ENCODE measurements at places on chromosomes 3 and 15.

DNA sequence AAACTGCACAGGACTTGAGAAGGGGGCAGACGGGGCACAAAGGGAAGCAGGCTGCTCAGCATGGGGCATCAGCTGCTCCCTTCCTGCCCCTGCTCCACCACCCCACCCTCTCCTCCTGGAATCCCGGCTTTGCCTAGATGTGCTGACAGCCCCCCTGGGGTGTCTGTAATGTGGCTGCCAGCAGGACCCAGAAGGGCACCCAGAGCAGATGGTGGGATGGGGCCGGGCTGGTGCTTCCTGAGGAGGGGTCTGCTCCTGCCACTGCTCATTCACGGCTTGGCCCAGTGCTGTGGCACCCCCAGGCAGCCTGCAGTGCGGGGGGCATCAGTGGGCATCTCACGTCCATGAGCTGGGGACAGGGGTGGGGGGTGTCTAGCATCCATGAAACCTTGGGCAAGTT lies 10.2 kb downstream of the H1-8 start:
- DNase-seq = no peak

DNA sequence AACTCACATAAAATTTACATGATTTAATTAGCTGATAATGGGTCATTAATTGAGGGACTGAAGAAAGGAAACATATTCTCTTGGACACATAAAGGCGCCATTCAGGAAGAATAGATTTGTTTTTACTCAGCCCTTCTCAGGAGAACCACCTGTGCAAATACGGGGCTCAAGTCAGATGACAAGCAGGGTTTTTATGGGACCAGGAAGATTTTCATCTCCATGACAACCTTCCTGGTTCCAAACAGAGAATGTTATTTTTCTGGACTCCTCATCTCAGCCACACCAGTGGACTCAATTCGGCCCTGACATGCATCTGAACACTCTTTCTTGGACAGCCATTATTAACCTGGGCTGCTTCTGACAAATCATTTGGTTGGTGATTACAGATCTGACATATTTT lies 120.5 kb downstream of the PDZRN3 start:
- no peak for DNase-seq

GRCh38 chr3:159763011-159763601 lies 225.5 kb upstream of the IL12A start:
- no peak for DNase-seq

- DNase-seq = no peak
Observed at GRCh38 chr3:56443372-56443771, 24.9 kb downstream of the ERC2 start.

DNA sequence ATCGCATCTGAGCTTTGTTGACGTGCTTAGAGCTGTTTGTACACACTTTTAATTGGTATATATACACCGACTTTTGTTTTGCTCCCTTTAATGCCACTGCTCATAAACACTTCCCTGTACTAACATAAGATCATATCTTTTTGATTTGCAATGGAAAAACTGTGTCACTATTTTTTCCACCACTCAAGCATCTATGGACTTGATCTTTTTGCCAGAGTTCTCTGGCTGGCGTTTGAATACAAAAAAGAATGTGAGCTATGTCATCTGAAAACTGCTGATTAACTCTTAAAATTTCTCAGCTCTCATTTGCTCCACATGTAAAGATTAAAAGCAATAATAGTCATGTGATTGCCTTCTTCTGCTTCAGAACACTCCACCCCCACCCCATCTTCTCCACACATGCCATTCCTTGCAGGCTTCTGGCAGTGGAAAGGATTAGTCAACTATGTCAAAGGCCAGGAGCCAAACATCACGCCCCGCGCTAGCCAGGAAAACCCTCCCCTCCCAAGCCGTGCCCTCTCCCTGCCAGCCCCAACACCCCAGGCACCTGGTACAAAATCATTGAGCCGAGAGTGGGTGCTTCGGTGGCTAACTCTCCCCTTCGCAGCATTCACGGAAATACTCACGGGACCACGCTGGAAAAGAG lies 123.4 kb upstream of the MEF2A start:
- no peak for DNase-seq

- DNase-seq = no peak
Observed at GRCh38 chr15:74405823-74406222, 27.9 kb downstream of the SEMA7A start.

- no peak for DNase-seq
Observed at GRCh38 chr15:85766001-85766831, 28.5 kb downstream of the KLHL25 start.

- DNase-seq = no peak
Observed at GRCh38 chr3:197505796-197506548, 49.8 kb downstream of the BDH1 start.

GRCh38 chr3:73624017-73624820 lies 522 bp downstream of the PDZRN3 start:
- no peak for DNase-seq

- DNase-seq = no peak
Observed at GRCh38 chr3:134904241-134904771, 109.2 kb downstream of the EPHB1 start.

- no peak for DNase-seq
Observed at GRCh38 chr15:62342959-62343358, 177.9 kb upstream of the C2CD4B start.

DNA sequence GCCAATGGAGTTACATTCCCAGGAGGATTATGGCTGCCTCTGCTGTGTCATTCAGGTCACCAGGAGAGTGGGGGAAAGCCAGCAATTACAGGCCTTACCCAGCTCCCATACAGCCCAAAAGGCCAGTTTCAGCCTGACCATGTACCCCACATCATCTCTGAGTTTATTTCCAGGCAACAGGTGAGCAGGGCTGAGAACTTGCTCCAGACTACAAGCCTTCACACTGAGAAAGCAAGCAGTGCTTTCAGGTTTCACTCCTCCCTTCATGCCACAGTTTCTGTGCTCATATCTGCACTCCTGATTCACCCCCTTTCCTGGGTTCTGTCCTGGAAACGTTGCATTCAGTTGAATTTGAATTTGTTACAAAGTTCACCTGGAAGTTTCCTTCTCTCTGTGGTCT lies 68.1 kb upstream of the ABI3BP start:
- DNase-seq = no peak

DNA sequence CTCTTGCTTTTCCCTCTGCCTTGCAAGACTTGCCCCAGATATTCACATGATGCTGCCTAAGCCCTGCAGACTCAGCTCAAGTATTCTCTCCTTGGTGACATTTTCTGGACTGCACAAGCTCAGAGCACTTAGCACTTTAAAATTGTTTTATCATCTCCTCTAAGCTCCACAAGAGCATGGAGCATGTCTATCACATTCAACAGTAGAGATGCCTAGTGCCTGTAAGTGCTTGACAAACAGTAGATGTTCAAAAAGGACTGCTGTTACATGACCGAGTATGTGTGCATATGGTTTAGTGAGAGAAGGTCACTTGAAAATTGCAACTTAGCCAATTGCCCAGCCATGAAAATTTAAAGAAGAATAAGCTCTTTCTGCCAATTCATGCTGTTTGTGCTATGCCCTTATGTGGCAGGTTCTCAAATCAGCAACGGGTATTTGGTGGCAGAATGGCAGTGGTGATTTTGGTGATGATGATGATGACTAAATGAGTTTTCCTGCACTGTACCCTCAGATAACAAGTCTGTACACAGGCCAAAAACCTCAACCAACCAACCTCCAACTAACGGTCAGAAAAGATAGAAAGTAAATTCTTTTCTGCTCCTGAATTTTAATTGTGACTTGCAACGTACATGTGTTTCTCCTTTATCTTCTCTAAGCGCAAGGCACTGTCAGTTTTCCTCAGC lies 647.2 kb upstream of the UBE2E2 start:
- no peak for DNase-seq

- DNase-seq = no peak
Observed at GRCh38 chr3:153897025-153897723, 224.0 kb upstream of the ARHGEF26 start.

DNA sequence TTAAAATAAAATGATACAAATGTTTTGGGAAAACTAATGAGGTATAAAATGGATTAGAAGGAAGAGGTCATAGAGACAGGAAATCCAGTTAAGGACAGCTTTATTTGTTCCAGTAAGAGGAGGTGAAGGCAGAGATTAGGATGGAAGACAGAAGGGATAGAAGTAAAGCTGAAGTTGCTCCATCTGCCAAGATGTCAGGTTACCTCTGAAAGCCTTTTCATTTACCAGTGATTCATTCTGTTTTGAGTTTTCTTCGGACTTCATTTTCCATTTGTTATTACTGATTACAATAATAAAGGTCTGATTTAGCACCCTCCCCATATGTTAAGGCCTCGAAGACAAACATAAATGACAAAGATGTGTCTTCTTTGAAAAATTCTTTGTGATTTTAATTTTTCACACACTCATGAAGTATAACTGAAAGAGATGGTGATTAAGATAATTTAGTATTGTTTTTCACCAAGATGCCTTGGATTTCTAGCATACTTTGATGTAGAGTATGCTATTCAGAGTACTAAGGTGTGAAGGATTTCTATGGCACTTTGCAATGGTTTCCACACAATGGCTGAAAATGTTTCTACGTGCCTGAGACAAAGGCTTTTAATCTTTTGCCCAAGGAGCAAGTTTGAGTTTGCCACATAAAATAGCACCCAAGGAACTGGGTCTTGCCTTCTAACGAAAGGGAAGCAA lies 75.4 kb upstream of the PLAAT1 start:
- DNase-seq = no peak

GRCh38 chr3:85476891-85477495 lies 518.2 kb downstream of the CADM2 start:
- DNase-seq = no peak

GRCh38 chr3:46566040-46566641 lies at the start of gene LRRC2:
Gene LRRC2, minus strand, starts transcription at chr3:46566302. Its CDS starts 14,711 bp downstream, at chr3:46551591.
- no peak for DNase-seq

- no peak for DNase-seq
Observed at GRCh38 chr15:47484059-47484458, 233.2 kb upstream of the SEMA6D start.

GRCh38 chr15:63514531-63514943 lies 10.1 kb downstream of the USP3 start:
- no peak for DNase-seq

- DNase-seq = no peak
Observed at GRCh38 chr15:64685230-64685888, 90.0 kb downstream of the RBPMS2 start.

GRCh38 chr3:38805004-38805403 lies 11.0 kb downstream of the SCN10A start:
- DNase-seq = no peak

GRCh38 chr3:11539677-11540076 lies 104.0 kb downstream of the VGLL4 start:
- DNase-seq = no peak

DNA sequence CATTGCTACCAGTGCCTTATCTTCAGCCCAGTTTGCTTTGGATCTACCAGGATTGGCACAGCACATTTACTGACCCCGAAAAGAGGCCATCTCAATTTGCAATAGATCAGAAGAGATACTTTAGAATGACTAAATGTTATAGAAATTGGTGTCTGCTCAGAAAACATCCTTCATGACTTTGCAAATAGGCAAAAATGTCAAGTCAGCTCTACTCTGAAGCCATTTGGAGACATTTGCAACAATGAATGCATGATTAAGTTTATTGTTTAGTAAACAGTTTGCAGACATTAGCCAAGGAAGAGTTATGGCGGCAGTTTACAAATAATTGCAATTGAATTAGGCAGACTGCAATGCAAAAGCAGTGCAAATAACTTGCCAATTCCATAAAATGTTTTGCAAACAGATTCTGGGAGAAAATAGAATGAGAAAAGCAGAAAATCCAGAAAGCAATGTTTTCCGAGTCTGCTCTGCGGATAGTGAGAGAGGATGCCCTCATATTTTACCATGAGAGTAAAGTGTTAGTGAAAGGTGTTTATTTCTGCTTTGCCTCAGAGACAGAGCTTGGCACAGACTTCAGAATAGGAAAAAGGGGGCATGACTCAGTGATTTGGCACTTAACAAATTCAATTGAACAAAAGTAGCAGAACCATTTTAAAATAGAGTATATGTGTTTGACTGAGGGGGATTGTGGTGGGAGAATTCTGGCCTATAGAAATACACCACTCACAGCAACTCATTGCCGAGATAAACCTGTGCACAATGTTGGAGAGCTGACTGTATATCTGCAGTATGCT lies 334.9 kb upstream of the NR2F2 start:
- no peak for DNase-seq

- no peak for DNase-seq
Observed at GRCh38 chr15:79644091-79644490, 212.0 kb downstream of the MINAR1 start.

- no peak for DNase-seq
Observed at GRCh38 chr3:39408493-39409372, 2.2 kb downstream of the RPSA start.

GRCh38 chr3:10518506-10519150 lies 13.2 kb upstream of the ATP2B2 start:
- DNase-seq = no peak

GRCh38 chr15:97482521-97482920 lies 478.0 kb upstream of the ARRDC4 start:
- DNase-seq = no peak

DNA sequence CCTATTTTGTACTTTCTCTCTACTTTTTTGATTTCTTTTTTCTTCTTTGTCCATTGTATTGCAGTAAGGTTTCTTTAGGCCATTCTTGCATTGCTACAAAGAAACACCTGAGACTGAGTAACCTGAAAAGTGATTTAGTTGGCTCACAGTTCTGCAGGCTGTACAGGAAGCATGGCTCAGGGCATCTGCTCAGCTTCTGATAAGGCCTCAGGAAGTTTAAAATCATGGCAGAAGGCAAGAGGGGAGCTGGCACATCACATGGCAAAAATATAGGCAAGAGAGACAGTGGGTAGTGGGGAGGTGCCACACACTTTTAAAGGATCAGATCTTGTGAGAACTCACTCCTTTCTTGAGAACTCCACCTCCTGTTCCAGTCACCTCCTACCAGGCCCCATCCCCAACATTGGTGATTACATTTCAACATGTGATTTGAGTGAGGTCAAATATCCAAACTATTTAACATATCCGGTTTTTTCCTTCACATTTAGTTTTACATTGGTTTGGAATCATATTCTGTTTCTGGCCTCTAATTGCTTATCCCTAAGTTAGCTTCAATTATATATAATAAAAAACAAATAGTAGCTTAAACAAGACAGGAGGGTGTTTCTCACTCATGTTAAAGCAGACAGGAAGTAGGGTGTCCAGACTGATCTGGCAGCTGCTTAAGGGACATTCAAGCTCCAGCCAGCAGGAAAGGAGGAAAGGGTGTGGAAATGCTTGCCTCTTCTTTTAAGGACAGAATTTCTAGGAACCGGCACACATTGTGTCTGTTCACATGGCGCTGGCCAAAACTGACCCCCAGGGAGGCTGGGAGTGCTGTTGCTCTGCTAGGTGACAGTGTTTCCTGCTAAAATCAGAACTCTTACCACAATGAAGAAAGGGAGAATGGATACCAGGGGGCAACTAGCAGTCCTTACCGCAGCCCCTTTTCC lies 28.8 kb upstream of the SKOR1 start:
- no peak for DNase-seq
